ENCODE measurements at places on chromosomes 7 and 10. TPM values are rescaled to one million over a fixed set of nuclear protein-coding genes. Genes with fewer than 3 reads are reported as not detected.

- no peak for DNase-seq
Observed at GRCh38 chr7:1260244-1260635, 27.6 kb downstream of the UNCX start.

DNA sequence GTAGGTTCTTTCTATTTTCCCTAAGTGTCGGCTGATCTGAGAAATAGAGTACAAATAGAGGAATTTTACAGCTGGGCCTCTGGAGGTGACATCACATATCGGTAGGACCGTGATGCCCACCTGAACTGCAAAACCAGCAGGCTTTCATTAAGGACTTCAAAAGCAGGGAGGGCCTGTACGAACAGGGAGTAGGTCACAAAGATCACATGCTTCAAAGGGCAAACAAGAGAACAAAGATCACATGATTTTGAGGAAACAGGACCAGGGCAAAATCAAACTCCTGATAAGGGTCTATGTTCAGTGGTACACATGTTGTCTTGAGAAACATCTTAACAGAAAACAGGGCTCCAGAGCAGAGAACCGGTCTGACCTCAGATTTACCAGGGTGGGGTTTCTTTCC is 88.9 kb downstream of the CNNM2 start:
- no peak for DNase-seq

GRCh38 chr10:21080261-21080660 is 183.2 kb upstream of the NEBL start:
- DNase-seq = no peak

GRCh38 chr10:97320480-97321031 is 1.5 kb downstream of the FRAT1 start:
- DNase-seq = peak; percentile 70

DNA sequence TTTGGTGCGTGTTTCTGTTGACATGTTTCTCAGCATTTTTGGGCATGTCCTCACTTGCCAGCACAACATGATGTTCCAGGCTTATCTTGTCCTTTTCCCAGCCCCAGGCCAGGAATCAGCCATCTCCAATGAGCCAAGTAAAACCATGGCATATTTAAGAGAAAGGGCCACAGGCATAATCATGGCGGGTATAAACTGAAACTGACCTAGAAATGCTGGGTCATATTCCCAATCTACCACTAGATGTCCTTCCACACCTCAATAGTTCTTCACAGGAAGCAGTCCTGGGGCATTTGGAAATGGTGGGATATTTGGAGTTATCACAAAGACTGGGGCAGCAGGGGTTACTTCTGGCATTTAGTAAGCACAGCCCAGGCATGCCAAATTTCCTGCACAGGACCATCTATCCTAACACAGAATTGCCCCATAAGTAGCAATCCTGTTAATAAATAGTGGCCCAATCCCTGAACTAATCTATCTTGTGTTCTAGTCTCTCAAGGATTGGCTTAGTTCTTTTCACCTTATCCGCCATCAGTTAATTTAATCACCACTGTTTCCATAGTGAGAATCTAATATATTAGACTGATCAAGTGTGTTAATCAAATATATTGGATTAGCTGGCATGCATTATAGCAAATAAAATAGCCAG is 101.6 kb downstream of the NPSR1 start:
- DNase-seq = no peak

DNA sequence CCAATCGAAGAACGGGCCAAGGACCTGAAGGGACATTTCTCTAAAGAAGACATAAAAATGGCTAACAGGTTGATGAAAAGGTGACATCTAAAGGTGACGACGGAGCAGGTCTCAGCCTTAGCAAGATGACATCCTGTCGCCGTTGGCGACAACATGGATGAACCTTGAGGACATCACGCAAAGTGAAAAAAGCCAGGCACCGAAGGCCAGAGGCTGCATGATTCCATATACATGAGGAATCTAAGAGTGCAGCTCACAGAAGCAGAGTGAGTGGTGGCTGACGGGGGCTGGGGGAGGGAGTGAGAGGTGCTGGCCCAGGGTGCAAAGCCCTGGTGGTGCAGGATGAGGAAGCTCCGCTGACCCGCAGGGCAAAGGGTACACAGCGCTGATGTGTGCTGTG is 34.1 kb upstream of the NKX6-2 start:
- no peak for DNase-seq

DNA sequence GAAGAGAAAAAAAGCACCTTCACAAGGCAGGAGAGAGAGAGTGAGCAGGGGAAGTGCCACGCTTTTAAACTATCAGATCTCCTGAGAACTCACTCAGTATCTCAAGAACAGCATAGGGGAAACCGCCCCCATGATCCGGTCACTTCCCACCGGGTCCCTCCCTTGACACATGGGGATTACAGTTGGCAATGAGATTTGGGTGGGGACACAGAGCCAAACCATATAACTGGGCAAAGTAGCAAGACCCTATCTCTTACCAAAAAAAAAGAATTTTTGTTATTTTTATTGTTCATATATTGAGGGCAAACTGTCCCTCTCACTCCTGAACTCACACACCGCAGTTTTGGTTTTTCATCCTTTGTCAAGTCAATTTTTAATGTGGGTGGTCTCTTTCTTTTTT is 18.2 kb upstream of the ZRANB1 start:
- DNase-seq = no peak

DNA sequence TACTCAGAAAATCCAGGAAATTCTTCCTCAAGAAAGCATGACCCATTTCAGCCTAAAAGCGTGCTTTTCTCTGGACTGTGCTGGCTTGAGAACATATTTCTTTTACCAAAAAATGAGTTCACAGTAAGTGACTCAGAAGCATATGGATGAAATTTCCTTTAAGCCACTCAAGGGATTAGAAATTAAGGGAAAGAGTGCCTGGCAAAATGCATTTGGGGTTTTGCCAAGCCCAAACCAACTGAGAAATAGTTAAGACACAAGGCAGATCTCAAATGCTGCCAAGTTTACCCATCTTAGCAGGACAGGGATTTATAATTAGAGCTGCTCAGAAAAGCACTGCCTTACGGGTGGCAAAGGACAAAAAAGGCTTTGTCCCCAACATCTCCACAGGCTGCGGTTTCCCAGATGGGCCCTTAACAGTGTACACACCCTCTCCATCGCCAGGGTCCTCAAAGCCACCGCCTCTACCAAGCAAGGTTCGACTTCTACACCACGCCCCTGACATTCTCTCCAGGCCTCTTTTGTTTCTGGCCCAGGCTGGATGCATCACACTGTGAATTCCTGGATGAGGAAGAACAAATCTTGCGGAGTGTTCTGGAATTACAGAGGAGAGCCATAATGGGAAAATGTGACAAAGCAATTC is 30.1 kb upstream of the CDHR3 start:
- no peak for DNase-seq

GRCh38 chr7:2757904-2758672 is 70.1 kb downstream of the AMZ1 start:
- peak; percentile 72 for DNase-seq

DNA sequence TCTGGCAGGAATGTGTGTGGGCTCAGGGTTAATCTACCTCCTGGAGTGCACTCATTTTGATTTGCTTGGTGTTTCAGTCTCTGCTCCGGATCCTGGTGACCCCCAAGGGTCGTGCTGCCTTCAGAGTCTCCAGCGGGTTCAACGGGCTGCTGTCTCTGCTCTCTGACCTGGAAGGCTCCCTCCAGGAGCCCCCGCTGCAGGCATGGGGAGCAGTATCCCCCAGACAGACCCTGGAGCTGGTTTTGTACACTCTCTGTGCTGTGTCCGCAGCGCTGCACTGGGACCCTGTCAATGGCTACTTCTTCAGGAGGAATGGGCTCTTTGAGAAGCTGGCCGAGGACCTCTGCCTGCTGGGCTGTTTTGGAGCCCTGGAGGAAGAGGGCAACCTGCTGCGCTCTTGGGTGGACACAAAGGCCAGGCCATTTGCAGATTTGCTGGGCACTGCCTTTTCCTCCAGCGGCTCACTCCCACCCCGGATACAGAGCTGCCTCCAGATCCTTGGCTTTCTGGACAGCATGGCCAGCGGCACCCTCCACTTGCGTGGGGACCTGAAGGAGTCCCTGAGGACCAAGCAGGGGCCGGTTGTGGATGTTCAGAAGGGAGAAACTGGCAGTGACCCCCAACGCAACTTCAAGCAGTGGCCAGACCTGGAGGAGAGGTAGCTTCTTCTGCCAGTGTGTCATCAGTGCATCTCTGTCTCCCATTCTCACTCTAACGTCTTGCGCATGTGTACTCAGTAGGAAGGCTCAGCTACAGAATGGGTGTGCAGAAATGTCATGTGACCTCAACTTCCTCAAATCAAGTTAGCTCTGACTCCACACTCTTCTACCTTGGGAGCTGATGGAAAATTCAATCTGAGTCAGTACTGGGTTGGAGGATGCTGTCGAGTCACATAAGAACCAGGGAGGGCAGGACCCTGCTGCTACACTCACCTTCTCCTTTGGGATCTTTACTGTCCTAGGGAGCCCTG is 58.5 kb downstream of the WDFY4 start:
- no peak for DNase-seq

GRCh38 chr10:50909334-50910014 is 24.0 kb upstream of the A1CF start:
- no peak for DNase-seq

DNA sequence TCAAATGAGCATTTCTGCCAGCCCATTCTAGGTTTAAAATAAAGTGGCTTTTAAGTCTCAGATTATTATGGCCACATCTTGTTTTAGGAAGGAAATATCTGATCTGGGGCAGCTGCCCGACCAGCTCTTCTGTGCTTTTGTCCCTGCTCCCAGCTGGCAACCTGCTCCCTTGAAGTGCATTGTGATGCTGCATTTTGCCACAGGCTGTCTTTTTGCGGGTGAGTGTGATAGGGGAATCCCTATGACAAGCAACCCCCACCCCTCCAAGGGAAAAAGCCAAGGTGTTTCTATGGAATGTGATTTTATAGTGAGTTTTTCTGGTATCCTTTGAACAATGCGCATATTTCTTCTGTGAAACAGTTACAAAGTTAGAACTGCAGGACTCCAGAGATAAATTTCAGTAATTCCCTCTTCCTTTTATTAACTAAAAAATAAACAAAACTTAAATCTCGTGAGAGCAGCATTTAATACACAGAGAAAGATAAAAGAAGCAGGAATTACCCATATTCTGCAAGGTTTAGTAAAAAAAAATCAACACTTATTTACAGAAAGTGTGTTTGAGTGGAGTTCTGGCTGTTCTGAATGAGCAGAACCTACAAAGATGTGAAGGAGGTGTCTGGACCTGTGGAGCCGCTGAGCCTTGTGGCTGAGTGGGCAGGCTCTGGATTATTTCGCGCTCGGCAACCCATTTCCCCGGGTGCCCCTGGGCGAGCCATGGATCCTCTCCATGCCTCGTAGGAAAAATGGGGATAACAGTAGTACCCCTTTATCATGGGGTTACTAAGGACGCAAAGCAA is 10.1 kb upstream of the HPS1 start:
- DNase-seq = no peak

GRCh38 chr7:152699079-152699478 is 23.1 kb upstream of the XRCC2 start:
- DNase-seq = no peak

DNA sequence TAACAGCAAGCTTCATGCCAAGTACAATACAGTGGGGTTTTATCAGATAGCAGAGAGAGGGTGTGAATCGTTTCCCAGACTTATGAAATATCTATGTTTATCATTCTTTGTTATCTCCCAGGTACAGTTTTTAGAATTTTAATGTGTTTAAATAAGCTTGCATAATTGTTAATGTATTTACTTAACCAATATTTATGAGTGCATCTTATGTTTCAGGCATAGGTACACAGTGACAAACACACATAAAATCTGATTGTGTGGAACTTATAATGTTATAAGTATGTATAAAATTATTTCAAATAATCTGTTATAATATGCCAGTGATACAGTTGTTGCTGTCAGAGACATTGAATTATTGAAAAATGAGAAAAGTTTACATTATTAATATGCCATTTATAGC is 1011.4 kb upstream of the C7orf33 start:
- no peak for DNase-seq

The GTF2IRD1 gene
- total RNA-seq = 30.5 TPM

The RAB19 gene
- 2.9 TPM for total RNA-seq

The PARP12 gene
- 100 TPM for total RNA-seq

The CTTNBP2 gene
- total RNA-seq = 6.3 TPM

The HERC4 gene
- 55.1 TPM for total RNA-seq

The TMEM139 gene
- total RNA-seq = 25.1 TPM

The WNT8B gene
- not detected for total RNA-seq

The TMEM270 gene
- not detected for total RNA-seq

Measured in upper lobe of right lung (tissue), 1 donor.